ENCODE measurements at places on chromosomes 6 and 20. TPM values are rescaled to one million over a fixed set of nuclear protein-coding genes. Genes with fewer than 3 reads are reported as not detected.

TXLNB gene
- 0.73 TPM for total RNA-seq

CAGE1 gene
- total RNA-seq = not detected

PTCHD4 gene
- 8.0 TPM for total RNA-seq

F13A1 gene
- not detected for total RNA-seq

ABHD16B gene
- not detected for total RNA-seq

HTR1E gene
- total RNA-seq = not detected

GSTA3 gene
- total RNA-seq = not detected

MTG2 gene
- total RNA-seq = 17.8 TPM

DPPA5 gene
- not detected for total RNA-seq

BLCAP gene
- 51.3 TPM for total RNA-seq

Data from glomerular endothelial cell (primary cell).